ENCODE measurements at places on chromosomes 16 and 17. TPM values are rescaled to one million over a fixed set of nuclear protein-coding genes. Genes with fewer than 3 reads are reported as not detected.

Gene ZNF207
- total RNA-seq = 240 TPM

Gene KCTD11
- 7.7 TPM for total RNA-seq

Gene GAS2L2
- total RNA-seq = not detected

- no peak overlapping the region for H3K4me3 ChIP-seq
- no peaks in the 10 kb centered on the region for H3K36me3 ChIP-seq
- no peak for DNase-seq
- no peaks in the 10 kb centered on the region for H3K27me3 ChIP-seq
Measured at GRCh38 chr16:55499951-55500529, 8.8 kb upstream of the LPCAT2 start.

GRCh38 chr17:2957631-2958286, 105.6 kb downstream of the OR1D5 start:
- DNase-seq = no peak
- no peak overlapping the region for H3K27ac ChIP-seq
- H3K4me3 ChIP-seq = no peak overlapping the region
- H3K4me1 ChIP-seq = peaks cover 14% of the 10 kb centered on the region

- H3K36me3 ChIP-seq = no peaks in the 10 kb centered on the region
- H3K27me3 ChIP-seq = no peaks in the 10 kb centered on the region
- H3K4me1 ChIP-seq = peaks cover 61% of the 10 kb centered on the region
- peak overlapping the region; percentile 84 for H3K27ac ChIP-seq
Measured at GRCh38 chr17:57285701-57286100, 29.4 kb downstream of the MSI2 start.

GRCh38 chr17:41835214-41835799, 725 bp downstream of the NT5C3B start:
- H3K36me3 ChIP-seq = no peaks in the 10 kb centered on the region
- H3K27ac ChIP-seq = no peak overlapping the region
- peaks cover 5% of the 10 kb centered on the region for H3K27me3 ChIP-seq
- DNase-seq = no peak
- peaks cover 7% of the 10 kb centered on the region for H3K4me1 ChIP-seq

DNA sequence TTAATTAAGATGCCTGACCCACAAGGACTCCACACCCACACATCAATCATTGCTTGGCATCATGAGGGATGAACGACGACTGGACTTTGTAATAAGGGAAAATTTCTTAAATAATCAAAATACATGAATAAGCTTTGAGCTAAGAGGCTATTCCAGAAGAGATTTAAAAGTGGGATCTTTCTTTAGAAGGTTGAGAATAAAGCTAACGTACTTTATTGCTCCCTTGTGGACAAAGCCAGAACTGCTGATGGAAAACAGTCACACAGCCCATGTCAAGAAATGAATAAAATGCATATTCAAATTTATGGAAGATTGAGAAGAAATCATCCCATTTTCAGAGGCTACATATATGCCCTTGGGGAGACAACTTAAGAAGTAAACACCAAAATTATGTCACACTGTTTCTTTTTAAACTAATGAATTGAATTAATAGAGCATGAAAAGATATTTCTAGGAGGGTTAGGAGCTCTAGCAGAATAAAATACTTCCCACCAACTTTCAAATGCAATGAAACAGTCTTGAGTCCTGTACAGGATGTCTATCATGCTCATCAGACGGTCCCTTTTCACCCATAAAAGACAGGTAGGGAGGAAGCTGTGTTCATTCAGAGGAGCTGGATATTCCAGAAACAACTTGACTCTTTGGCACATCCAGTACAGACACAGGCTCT, 60.2 kb upstream of the PHOSPHO1 start:
- H3K27me3 ChIP-seq = no peaks in the 10 kb centered on the region
- H3K36me3 ChIP-seq = no peaks in the 10 kb centered on the region
- H3K4me3 ChIP-seq = no peak overlapping the region
- H3K27ac ChIP-seq = no peak overlapping the region

DNA sequence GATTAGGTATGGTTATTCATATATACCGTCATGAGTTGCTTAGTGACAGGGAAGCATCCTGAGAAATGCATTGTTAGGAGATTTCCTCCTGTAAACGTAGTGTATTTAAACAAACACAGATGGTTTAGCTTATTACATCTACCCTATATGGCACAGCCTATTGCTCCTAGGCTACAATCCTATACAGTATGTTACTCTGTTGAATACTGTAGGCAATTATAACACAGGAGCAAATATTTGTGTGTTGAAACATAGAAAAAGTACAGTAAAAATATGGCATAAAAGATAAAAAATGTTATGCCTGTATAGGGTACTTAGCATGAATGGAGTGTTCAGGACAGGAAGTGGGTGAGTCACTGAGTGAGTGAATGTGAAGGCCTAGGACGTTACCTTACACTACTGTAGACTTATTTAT, 157.7 kb downstream of the CDH11 start:
- no peaks in the 10 kb centered on the region for H3K4me1 ChIP-seq
- no peaks in the 10 kb centered on the region for H3K27me3 ChIP-seq
- no peak for DNase-seq
- no peaks in the 10 kb centered on the region for H3K36me3 ChIP-seq
- no peak overlapping the region for H3K4me3 ChIP-seq
- H3K27ac ChIP-seq = no peak overlapping the region

All from GM23338 (cell line).